GM23338 (cell line): ENCODE measurements at places on chromosomes 11 and 22. TPM values are rescaled to one million over a fixed set of nuclear protein-coding genes. Genes with fewer than 3 reads are reported as not detected.
A peak's percentile ranks its signal among the peaks of the same experiment; 100 is the strongest.

JRKL gene
- 4.5 and 5.2 TPM in 2 replicates for total RNA-seq

DNA sequence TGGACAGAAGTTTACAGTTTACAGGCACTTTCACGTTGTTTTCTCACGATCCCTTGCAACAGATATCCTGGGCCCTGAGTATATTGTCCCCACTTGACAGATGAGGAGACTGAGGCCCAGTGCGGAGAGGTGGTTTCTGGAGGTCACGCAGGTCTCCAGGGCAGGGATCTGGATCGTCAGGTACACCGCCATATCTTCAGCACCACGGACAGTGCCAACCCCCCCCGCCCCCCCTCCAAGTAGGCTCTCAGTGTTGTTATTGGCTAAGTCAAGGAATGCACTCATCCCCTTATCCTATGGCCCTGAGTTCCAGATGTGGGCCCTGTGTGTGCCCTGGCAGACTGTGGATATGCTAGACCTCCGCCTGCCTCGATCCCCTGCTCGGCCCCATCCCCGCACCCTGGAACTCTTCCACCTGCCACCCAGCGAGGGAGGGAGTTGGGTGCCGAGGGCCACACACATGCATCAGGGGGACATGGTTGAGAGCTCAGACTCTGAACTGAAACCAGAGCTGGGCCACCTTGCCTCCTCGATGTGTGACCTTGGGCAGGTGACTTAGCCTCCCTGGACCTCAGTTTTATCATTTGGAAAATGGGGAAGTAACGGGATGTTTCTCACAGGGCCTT, 37.5 kb downstream of the MPPED1 start:
- no peak overlapping the region for H3K4me3 ChIP-seq
- no peaks in the 10 kb centered on the region for H3K27me3 ChIP-seq
- H3K27ac ChIP-seq, result no peak overlapping the region
- peak; percentile 53 for DNase-seq

DNA sequence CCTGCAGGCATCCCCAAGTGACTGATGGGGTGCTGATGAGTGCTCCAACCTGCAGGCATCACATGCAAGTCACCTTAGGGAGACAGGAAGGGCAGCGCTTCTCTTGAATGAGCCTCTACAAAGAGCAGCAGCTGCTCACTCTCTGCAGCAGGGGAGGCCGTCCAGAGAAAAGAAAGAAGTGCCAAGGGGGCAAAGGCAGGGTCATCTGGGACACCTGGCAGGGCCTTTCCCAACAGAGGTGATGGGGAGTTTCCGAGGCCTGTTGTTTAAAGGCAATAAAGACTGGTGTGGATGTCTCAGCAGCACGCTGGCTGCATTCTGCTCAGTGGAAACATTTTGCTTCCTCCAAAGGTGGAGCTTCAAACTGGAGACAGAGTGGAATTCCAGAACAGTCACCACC, 113.7 kb downstream of the ETS1 start:
- no peak overlapping the region for H3K4me3 ChIP-seq
- H3K4me1 ChIP-seq, result no peaks in the 10 kb centered on the region
- peaks cover 11% of the 10 kb centered on the region; the same call in 1 of the 2 replicates for H3K36me3 ChIP-seq
- no peak for DNase-seq

DNA sequence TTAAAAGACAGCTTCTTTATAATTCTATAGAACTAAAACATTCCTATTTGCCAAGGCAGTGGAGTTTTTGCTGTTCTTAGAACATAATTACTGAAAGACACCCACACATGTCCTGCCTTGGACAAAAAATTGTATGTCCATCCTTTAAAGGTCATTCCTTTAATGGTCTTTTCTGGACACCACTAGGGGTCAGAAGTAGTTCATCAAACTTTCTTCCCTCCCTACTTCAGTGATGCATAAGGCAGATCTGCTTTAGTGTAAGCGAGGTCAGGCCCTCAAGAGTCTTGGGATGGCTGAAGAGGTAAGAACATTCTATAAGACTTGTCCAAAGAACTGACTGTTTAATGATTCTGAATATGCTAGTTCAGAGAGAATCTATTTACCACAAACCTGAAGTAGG, 4.3 kb upstream of the OR51V1 start:
- H3K4me3 ChIP-seq, result no peak overlapping the region
- 0 out of 2 replicates have a peak, but pooled peaks cover 7% of the 10 kb centered on the region for H3K4me1 ChIP-seq
- no peaks in the 10 kb centered on the region for H3K36me3 ChIP-seq

FJX1 gene
- total RNA-seq, result 16.1 and 18.4 TPM in 2 replicates

MCAM gene
- 79.5 and 139 TPM in 2 replicates for total RNA-seq
